ENCODE measurements at places on chromosomes 3 and 15.

DNA sequence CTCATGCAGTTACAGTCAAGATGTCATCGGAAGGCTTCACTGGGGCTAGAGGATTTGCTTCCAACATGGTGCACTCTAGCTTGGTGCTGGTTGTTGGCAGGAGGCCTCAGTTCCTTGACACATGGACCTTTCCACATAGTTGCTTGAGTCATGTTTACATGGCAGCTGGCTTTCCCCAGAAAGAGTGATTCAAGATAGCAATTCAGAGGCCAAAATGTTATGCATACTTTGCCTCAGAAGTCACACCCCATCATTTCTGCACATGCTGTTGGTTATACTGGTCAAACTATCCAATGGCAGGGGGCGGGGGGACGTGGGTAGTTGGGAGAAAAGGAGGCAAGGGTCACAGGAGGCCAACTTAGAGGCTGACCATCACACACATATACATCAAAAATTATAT, 58.7 kb downstream of the FOXB1 start:
- DNase-seq, result no peak

DNA sequence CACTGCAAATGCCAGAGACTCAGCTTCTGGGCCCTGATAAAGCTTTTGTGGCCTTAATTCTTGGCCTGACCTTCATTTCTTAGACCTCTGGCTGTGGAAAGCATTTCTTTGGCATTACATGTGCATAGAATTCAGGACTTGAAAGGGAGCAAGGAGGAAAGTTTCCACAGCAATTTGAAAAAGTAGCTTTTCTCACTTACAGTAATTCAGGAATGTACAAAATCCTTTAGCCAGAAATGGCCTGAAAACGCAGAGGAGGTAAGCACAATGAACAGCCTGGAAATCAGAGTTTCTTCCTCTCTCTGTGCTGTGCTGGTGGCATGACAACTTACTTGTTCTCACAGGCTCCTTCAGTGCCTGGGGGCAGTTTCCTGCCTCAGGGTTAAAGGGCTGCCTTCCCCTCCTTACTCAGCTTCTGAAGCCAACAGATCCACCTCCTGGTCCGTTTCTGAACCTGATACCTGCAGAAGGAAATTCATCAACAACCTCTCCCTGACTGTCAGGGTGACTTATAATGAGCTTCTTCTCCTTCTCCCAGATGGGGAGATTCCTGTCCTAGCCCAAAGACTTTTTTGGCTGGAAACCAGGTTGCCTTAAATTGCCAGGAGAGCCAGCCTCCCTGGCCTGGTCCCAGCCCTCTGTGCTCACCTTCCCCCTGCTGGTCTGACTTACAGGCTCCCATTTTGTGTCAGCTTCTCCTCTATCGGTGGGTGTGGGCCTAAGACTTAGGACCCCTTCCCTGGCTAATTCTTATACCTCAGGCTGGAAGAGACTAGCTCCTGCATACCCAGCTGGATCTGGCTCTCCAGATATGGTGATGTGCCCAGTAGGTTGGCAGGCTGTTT, 102.3 kb downstream of the MYRIP start:
- DNase-seq, result no peak

- DNase-seq, result no peak
Observed at GRCh38 chr3:14764331-14765059, 54.3 kb upstream of the FGD5 start.

GRCh38 chr3:124969190-124969589, 34.6 kb upstream of the MUC13 start:
- no peak for DNase-seq

DNA sequence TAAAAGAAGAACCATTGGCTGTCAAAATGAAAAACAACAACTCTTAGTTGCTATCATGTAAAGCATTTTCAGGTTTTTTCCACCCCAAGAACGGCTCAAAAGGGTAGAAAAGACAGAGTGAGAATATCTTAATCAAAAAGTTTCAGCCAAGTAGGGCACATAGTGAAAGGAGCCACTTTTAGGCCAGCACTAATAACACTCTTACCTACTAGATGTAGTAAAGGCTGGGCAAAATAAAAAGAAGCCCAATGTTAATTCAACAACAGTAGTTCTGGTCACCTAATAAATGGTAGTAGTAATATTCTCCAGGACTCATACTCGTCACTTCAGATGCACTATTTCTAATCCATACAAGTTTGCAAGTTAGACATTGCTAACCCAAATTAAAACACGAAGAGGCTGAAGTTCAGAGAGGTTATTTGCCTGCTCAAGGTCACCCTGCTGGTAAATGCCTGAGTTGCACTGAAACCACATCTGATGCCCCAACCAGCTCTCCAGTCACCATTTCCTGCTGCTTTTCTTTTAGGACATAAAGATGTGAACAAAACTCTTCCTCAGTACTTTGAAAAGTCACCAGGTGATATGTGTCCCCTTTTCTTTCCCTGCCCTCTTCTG, 7.5 kb downstream of the GOLIM4 start:
- no peak for DNase-seq

DNA sequence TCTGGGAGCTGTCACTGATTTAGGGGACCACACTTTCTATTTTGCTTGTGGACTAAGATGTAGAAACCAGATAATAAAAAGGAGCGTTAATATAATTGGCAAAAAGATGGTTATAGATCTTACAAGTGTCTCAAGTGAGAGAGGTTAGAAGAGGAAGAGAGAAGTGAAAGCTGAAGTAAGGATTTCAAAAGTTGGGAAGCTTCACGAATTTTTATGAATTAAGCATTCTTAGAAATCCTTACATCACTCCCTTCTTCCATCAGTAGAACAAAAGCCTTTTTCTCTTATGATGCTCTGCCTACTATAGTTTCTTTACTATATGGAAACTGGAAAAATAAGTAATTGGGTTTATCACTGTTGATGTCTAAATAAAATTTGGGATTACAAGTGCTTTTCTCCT, 146.5 kb downstream of the FNDC3B start:
- DNase-seq, result no peak

DNA sequence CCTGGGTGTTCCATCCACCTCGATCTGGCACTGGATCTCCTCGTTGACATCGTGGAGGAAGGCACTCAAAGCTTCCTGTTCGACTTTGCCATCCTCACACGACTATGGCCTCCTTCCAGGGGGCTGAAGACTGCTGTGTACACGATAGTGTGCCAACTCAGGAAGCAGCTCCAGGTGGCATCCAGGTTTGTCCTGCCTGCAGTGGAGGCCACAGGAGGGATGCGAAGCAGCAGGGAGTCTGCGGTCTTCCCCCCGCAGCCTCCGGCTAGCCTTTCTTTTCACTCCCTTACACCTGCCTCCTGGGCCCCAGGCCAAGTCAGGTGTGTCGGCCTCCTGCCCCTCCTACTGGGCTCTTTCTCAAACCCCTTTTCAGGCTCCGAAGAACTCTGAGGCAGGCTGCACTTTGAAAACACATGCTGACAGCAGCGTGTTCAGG, 32.2 kb downstream of the SYNM start:
- DNase-seq, result no peak

DNA sequence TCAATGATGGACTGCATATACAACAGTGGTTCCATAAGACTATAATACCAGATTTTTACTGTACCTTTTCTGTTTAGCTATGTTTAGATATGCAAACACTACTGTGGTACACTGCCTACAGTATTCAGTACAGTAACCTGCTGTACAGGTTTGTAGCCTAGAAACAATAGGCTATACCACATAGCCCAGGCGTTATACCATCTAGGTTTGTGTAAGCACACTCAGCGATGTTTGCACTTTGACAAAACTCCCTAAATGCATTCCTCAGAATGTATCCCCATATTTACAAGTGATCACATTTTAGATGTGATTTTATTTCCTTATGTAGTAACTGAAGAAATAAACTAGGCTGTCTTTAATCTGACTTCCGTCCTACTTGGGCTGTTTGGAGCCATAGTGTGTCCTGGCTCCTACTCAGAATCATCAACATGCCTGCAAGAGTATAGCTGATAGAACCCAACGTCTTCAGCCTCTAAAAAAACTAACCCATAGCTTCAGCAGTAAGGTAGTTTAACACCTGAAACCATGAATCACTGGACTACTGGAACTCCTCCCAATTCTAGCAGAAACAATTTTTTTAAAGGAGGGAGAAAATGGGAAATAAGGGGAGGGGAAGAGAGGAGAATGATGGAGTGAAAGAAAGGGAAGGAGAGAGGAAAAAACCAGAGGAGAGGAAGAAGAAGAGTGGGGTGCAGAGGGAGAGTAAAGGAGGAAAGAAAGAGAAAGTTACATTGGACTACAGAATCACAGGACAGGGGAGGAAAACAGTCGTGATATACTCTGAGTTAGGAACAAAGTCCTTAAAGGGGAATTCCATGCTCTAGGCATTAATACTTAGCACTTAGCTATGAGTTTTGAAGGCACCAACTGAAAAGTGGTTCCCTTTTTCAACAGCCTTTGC, 67.7 kb upstream of the PLXND1 start:
- no peak for DNase-seq
